ENCODE measurements at places on chromosomes 1 and 21.

DNA sequence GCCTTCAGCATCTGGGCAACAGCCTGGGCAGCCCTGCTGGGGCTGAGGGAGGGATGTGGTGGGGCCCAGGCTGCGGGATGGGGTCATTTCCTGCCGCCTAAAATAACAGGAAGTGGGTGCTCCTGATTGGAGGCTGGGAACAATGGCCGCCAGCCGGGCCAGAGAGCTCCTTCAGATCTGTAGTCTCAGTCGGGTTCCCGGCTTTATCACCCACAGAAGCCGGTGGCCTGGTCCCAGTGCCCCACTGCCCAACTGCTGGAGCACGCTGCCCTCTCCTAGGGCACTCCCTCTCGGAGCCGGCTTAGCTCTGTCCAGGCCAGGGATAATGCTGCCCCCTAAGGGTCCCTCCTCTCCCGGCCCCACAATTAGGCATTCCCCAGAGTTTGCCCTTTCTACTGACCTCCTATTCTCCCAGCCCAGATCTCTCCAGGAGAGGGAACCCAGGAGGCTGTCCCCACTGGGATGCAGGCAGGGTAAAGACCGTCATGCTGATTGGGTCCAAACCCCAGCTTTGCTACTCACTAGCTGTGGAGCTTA is 5.1 kb downstream of the MAP7D1 start:
- DNase-seq: peak; percentile 52

- DNase-seq: no peak
Measured at GRCh38 chr1:162303004-162303344, 73.7 kb downstream of the SPATA46 start.

- DNase-seq: no peak
Measured at GRCh38 chr1:11989669-11990068, 9.4 kb downstream of the MFN2 start.

GRCh38 chr1:234683127-234683860 is 73.3 kb upstream of the IRF2BP2 start:
- no peak for DNase-seq

DNA sequence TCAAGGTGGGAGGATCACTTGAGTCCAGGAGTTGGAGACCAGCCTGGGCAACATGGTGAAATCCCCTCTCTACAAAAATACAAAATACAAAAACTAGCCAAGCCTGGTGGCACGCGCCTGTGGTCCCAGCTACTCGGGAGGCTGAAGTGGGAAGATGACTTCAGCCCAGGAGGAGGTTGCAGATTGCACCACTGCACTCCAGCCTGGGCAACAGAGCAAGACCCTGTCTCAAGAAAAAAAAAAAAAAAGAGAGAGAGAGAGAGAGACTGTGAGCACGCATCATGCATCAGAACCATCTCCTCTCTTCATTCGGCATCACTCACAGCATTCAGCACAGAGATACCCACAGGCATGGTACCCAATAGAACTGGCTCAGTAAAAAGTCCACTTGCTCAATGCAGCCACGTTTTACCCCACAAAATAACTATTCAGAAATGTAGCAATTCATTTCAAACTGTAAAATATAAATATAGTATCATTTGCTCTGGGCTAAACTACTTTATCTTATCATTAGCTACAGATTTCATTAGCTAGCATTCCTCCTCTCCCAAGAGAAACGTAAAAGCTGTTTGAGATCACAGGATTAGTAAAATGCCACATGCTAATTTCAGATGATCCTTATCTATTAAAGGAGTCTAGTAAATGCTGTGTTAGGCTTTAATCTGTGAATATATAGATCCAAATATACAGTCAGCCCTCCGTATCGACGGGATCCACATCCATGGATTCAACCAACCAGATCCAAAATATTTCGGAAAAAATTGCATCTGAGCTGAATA is 11.7 kb downstream of the LBR start:
- DNase-seq: no peak

- no peak for DNase-seq
Measured at GRCh38 chr1:9153152-9153551, 24.2 kb upstream of the GPR157 start.

DNA sequence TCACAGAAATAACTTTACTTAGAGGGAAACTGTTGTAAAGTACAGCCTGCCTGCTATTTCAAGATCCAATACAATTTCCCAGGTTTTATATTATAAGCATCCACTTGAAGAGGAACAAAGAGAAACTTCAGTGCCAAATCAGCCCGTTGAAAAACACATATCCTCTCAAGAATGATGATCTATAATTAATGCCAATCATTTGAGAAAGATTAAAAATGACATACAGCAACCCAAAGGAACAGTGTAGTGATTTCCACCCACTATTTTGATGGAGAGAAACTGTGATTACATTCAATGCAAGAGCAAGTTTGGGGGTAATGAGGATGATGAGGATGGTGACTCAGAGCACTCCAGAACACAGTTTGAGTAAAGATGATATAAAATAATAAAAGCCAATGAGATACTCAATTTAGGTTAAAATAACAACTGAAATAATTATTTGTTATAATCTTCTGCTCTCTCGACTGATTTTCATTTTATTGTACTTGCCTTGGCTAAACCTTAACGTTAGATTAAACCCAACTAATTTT is 715.5 kb downstream of the NCAM2 start:
- no peak for DNase-seq

- DNase-seq: no peak
Measured at GRCh38 chr1:111600886-111601386, 18.7 kb upstream of the RAP1A start.

GRCh38 chr1:41319106-41319755 is 42.0 kb upstream of the FOXO6 start:
- no peak for DNase-seq

DNA sequence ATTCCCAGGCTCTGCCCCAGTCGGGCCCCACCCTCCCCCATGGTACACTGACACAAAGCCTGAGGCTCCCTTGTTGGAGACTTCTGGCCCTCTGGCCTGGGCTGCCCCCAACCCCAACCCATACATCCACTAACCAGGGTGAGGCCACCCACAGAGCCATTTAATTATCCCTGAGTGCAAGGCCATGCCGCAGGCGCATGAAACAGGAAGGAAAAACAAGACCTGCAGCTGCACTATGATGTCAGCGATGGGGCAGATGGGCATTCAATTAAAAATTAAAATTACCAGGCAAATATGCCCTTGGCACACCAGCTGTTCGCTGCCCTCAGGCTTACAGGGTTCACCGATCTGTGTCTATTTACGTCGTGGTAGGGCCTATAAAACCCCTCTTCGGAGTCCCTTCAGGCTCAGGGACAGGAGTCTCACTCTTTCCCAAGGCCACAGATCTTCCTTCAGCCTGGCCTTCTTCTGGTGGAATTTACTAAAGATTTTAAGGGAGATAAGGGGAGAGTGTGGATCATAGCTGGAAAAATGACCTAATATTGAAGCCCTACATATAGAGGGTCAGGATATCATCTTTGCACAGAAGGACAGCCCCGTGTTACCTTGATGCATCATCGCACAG is 29.6 kb upstream of the RGS16 start:
- peak; percentile 79 for DNase-seq

DNA sequence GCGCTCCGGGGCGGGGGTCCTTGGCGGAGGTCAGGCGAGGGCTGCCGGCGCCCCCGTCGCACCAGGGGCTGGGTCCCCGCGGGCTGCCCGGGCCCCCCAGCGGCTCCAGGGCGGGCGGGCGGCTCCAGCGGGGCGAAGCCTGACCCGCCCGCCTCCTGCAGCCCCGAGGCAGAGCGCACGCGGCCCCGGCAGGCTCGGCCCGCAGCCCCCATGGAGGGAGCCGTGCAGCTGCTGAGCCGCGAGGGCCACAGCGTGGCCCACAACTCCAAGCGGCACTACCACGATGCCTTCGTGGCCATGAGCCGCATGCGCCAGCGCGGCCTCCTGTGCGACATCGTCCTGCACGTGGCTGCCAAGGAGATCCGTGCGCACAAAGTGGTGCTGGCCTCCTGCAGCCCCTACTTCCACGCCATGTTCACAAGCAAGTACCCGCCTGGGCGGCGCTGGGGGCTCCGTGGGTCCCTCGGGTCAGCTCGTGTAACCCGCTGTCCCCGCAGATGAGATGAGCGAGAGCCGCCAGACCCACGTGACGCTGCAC is 817 bp downstream of the KLHL17 start:
- no peak for DNase-seq

- no peak for DNase-seq
Measured at GRCh38 chr1:205630241-205630640, 1.6 kb downstream of the ELK4 start.

- peak; percentile 61 for DNase-seq
Measured at GRCh38 chr1:100038660-100039287, 69.0 kb downstream of the SLC35A3 start.

Data from germinal center (tissue), 1 donor.